ENCODE measurements at places on chromosomes 7 and 10.

DNA sequence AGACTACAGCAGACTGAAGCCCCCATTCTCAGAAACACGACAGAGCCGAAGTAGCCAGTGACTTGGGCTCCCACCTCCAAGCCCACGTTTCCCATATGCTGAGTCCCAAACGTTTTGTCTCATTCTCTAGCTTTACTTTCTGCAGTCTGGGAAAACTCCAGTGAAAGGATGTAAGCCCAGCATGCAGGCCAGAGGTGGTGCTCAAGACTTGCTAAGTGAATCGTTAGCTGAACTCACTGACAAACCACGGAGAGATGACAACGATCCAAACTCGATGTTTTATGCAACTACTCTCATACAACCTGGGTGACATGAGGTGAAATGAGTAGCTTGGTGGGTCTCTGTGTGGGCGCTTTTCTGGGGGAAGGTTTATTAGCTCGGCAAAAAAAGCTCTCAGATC, 731.8 kb downstream of the SUGCT start:
- DNase-seq, result no peak

DNA sequence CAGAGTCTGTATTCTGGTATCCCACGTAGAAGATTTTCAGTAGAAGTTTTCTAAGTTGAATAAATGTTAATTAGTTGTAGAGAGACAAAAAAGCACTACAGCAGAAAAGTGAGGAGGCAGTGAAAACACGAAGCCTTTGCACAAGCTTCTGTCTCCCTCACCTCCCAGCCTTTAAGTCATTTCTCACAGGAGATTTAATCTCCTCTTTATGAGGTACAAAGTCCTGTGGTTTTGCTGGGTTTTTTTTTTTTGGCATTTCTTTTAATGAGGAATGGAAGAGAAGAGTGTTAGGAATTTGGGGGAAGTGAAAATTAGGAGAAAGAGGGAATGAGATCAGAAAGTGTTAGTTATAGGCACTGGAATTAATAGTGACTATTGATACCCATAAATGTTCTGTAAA, 21.5 kb downstream of the SPAG6 start:
- DNase-seq, result no peak

DNA sequence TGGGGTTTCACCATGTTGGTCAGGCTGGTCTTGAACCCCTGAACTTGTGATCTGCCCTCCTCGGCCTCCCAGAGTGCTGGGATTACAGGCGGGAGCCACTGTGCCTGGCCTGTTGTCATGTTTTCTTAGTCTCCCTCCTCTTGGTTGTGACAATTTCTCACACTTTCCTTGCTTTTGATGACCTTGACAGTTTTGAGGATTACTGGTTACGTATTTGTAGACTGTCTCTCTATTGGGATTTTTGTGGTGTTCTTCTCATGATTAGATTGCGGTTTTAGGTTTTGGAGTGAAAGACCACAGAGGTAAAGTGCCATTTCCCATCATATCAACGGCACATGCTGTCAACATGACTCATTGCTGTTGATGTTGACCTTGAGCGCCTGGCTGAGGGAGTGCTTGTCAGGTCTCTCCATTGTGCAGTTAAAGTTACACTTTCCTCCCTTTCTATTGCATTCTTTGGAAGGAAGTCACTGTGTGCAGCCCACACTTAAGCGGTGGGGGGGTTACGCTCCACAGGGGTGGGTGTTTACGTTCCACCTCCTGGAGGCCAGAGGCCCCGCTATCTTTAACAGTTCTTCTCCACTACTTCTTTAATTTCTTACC, 10.8 kb downstream of the NEURL1 start:
- no peak for DNase-seq

DNA sequence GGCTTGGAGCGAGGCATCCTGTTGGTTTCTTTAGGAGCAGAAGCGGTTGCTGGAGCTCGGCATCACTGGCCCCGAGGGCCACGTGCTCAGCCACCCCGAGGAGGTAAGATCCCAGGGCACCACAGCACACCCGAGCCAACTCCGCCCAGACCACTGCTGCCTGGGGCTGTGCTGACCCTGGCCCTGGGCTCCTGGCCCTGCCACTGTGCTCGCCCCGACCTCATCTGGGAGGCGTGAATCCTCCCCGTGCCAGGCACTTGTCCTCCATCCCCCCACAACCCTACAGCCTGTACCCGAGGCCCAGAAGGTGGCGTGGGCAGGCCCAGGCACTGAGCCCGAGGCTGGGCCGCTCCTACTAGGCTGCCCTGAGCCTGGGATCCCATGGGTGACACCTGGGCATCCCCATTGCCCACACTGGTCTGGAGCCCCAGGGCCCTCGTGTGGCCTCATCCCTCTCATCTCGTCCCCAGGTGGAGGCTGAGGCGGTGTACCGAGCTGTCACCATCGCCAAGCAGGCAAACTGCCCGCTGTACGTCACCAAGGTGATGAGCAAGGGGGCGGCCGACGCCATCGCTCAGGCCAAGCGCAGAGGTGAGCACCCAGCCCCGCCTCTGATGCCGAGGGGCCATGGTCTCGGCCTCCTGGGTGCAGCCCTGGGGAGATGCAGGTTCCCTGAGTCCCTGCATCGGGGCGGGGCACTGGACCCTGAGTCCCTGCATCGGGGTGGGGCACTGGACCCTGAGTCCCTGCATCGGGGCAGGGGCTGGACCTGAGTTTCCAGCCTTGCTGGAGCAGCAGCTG, 11.8 kb downstream of the DPYSL4 start:
- DNase-seq, result no peak

DNA sequence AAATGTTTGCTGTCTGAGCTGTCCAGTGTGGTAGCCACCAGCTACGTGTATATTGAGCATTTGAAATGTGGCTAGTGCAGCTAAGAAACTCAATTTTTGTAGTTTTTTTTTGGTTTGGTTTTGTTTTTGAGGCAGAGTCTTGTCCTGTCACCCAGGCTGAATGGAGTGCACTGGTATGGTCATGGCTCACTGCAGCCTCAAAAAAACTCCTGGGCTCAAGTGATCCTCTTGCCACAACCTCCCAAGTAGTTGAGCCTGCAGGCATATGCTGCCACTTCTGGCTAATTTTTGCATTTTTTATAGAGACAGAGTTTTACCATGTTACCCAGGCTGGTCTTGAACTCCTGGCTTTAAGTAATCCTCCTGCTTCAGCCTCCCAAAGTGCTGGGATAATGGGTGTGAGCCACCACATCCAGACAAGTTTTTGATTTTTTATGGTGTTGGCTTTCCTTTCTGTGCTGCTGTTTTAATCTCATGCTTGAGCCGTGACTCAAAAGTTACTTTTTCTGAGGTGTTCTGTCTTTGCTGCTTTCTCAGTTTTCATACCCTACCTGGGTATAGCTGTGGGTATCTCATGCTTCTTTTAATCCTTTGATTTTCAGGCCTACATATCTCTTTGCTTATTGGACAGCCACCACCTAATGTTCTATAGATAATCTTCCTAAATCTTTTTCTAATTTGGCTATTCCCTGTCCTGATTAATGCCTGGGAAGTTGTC, 16.0 kb downstream of the WAC start:
- no peak for DNase-seq

DNA sequence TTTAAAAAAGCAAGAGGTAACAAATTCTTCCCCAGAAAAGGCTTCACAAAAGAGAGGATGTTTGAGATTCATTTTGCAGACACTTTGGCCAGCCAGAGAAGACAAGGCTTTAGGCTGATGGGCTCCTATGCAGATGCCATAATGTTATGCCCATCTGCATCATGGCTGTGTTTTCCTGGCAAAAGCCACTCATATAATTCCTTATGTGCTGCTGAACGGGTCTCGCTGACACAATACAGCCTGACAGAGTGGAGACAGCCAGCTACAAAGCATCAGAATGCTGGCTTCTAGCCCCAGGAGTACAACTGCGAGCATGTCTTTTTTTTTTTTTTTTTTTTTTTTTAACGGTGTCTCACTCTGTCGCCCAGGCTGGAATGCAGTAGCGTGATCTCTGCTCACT, 1157.4 kb upstream of the AUTS2 start:
- no peak for DNase-seq
